ENCODE measurements at places on chromosomes 5 and 9.

DNA sequence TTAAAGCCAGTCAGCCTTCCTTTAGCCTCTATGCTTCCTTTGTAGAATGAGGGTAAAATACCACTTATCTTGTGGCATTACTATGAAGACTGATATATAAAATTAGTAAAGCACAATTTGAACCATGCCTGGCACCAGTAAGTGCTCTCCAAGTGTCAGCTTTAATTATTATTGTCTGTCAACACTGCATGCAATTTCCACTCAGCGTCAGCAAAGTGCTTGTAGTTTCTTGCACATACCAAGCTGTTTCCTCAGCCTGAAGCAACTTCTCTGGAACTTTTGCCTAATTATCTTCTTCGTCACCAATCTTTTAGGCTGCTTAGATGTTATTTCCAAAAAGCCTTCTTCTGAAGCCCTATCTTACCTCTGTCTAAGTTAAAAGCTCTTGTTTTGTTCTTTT, 177.3 kb downstream of the CDC42SE2 start:
- no peak for DNase-seq

DNA sequence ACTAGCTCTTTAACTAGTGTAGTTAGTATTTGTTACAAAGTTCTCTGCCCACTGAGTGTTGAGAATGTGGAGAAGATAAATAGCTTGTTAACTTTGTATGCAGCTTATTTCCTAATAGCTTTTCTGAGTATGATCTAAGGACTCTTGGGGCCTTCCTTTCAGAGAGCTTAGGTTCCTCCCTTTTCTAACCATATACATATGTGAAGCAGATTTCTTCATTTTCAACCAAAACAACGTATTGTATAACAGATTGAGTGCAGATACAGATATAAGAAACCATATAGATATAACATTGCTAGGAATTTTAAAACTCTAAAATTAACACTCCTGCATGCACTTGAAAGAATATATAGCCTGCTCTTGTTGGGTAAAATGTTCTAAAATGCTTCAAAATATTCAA, 70.4 kb downstream of the SCAMP1 start:
- no peak for DNase-seq

GRCh38 chr9:69380811-69381210, 55.8 kb downstream of the ENTREP1 start:
- no peak for DNase-seq

DNA sequence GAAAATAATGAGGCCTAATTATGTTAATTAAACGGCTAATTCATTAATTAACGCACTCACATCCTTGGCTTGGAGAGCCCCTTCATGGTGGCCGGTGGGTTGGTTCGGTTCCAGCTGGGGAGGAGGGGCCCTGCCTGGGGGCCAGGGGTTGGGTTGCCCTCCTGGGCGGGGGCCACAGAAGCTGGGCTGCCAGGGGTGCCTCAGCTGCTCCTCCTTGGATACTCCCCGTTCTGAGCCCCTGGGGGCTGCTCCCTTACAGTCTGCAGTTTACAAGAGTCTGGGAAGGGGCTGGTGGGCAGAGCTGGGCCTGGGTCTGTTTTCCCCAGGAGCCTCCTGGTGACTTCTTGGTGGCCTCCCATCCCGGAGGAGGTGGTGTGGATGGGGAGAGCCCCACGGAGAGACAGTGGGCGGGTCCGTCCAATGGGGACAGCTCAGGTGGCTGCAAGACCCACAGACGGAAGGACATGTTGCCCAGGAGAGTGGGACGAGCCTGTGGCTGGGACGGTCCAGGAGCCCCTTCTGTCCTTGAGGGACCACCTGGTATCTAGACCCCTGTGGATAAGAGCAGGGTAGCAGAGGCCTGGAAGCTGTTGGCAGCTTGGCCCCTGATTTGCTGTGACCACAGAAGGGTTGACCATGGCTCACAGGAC, 277.5 kb downstream of the PBX3 start:
- DNase-seq, result no peak

GRCh38 chr5:114206640-114207039, 155.2 kb upstream of the KCNN2 start:
- no peak for DNase-seq

- DNase-seq, result no peak
Observed at GRCh38 chr9:111149018-111149759, 110.9 kb upstream of the LPAR1 start.

DNA sequence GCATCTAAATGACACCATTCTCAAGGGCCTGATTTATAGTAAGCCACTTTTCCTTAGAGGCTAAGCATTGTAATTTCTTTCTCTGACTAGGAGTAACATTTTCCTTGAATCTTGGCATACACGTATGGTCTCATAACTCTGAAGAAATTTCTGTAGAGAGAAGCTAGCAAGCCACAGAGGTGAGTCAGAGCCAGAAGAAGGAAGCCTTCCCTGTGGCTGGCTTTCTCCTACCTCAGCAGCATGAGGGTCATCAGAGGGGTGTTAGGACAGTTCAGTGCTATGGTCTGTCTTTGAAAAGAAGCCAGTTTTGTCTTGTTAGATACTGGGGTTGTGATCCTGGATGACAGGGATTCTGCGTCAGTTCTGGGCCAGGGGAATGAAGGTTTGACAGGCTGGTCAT, 3.2 kb downstream of the SNX30 start:
- no peak for DNase-seq

DNA sequence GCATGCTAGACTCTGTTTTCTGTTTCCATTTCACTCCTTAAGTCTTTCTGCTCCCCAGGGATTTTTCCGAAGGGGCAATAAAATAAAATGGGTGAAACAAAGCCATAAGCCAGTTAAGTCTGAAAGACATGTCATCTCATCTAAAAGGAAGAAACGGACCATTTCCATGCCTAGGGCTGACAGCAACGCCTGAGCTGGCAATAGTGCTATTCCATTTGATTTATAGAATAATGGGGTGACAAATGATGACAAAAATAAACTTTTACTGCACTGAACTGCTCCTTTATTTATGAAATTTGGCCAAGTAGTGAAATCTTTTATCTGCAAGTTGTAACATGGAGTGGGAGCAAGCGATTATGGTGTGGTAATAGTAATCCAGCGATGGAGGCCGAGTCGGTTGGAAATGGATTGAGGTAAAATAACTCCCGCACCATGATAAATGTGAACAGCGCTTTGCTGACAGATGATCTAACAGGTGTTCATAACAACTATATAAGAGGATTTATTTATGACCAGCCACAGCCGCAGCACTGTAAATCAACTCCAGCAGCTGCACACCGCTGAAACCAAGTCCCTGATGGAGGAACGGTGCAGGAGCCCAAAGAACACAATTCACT, 219.8 kb upstream of the TBCA start:
- no peak for DNase-seq

- DNase-seq, result no peak
Observed at GRCh38 chr5:2996248-2996647, 244.8 kb upstream of the IRX2 start.

- DNase-seq, result no peak
Observed at GRCh38 chr9:106983346-106983745, 120.4 kb downstream of the ZNF462 start.

DNA sequence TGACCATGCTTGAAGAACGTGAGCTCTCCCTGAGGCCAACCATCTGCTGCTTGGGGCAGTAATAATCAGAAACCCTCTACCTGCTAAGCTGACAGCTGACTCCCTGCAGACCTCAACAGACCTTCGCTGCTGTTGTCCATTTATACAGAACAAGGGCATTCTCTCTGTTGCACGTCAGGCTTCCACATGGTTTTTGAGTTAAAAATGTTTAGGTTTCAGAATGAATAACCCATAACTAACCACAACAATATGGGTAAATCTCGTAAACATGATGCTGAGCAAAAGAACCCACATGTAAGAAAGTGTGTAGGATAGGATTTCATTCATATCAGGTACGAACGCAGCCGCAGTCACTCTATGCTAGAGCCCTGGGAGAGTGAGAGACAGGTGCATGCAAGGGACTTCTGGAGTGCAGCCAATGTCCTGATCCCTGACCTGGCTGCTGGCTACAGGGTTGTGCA, 348.5 kb downstream of the MED10 start:
- DNase-seq, result no peak

GRCh38 chr9:134683714-134684374, 42.2 kb downstream of the COL5A1 start:
- DNase-seq, result no peak

DNA sequence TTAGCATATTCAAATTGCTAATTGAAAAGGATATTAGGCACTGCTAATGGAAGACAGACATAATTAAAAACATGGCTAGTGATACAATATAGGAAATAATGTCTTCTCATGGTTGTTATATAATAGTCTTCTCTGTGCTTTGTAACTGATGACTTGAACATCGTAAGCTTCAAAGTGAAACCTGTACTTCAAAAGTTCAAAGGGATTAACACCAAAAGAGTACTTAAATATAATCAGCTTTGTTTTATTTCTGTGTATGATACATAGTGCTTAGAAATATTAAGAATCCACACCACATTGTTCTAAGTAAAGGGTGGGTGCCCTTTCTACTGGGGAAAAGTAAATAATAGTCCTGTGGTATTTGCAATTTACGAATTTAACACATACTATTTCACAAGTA, 75.4 kb upstream of the ITGA1 start:
- DNase-seq, result no peak

DNA sequence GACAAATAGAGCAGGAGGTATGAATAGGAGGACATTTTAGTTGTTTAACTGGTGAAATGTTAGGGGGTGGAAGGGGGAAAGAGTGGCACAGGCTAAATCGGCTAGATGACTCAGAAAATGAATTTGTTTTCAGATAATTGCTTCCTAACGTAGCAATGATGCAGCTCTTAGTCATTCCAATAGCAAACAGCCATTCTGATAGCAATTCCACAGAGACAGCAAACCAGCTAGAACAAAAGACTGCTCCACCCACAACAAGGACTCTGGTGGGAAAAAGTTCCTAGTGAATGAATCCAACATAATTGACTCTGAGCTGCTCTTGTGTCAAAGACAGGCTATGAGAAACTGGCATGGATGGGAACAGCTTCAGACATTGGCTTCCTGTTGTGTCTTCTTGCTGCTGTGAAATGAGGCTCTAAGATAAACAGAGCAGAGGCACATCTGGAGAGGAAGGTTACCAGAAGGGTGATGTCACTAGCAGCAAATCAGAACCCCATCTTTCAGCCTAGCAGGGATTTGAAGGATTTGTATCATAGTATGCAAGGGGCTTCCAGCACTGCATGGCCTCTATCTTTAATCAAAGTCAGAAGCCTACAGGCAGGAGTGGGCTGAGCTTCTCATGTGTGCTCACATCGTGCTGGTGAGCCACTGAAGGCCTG, 28.1 kb upstream of the F2RL1 start:
- no peak for DNase-seq

- DNase-seq, result no peak
Observed at GRCh38 chr5:172172912-172173563, 15.0 kb downstream of the STK10 start.

GRCh38 chr5:98064118-98064685, 709.3 kb upstream of the RGMB start:
- no peak for DNase-seq

- no peak for DNase-seq
Observed at GRCh38 chr9:109455391-109455790, 42.7 kb downstream of the PTPN3 start.

GRCh38 chr5:171419688-171420430, 412 bp downstream of the FGF18 start:
- DNase-seq, result peak; percentile 24

DNA sequence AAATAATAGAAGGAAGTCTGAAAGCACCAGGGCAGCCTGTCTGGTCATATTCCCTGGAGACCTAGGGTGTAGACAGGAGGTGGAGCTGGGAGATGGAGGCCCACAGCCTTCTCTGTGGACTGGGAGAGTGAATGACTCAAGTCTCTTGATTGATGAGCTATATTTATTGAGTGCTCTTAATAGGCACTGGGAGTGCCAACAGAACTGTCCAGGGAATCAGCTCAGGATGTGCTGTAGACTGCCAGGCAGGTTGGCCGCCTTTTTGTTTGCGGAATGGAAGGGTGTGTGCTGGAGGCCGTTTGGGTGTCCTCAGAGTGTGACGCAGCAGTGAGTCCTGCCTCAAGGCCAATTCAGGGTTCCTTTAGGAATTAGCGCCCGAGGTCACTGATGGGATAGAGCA, 33.4 kb upstream of the POMT1 start:
- DNase-seq, result no peak

- DNase-seq, result no peak
Observed at GRCh38 chr5:179870403-179870903, 11.8 kb upstream of the MRNIP start.

DNA sequence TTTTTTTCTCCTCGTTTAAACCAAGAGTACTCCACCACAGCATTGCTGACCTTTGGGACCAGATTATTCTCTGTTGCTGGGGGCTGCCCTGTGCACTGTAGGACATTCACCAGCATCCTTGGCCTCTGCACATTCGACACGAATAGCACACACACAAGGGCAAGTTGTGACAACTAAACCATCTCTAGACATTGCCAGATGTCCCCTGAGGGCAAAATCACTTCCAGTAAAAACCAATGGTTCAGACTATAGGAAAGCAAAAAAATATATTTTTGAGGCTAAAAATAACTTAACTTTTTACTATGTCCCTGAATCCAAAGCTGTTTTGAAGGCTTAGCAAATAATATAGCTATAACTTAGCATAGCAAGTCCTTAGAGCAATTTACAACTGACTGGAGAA, 65.9 kb downstream of the SEMA5A start:
- no peak for DNase-seq

GRCh38 chr9:6549106-6549800, 96.3 kb downstream of the GLDC start:
- no peak for DNase-seq

DNA sequence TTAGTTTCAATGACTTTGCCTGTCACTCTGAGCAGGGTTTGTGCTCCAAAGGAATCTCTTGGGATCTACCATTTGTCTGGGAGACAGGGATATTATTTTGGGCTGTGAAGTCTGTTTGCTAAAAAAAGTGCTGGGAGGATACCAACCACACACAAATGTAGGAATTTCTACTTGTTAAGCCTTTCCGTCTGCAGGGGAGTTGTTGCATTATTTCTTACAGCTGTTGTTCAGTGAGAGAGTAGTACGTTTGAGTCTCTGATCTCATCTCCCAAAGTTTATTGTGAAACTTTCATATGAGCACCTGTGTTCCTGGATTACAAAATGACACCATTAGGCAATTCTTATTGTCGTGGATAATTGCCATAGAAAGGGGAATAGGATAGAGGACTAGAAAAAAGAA, 78.3 kb upstream of the SEMA6A start:
- DNase-seq, result no peak

GRCh38 chr5:8446179-8446578, 577.2 kb downstream of the MTRR start:
- DNase-seq, result no peak

GRCh38 chr5:137618476-137618875, 117.4 kb downstream of the KLHL3 start:
- no peak for DNase-seq

DNA sequence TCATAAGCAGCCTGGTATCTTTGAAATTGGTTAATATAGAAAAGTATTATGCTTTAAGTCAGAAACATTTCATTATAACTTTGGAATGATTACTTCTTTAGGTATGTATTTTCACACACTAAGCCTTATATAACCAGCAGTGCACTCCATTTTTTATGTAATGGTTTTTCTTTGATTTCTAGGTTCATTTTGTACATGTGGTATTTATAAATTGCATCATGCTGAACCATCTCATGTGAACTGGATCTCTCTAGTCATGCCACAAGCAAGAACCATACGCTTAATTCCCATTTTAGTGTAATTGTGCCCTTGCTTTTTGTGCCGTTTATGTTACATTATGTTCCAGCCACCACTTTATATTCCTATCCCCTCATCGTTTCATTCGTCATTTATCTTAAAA, 38.6 kb upstream of the SRP19 start:
- no peak for DNase-seq

- DNase-seq, result no peak
Observed at GRCh38 chr5:1343315-1343751, 1.6 kb downstream of the CLPTM1L start.

Data from stimulated activated CD4-positive, alpha-beta T cell treated with anti-CD3 and anti-CD28 coated beads, TNF-alpha, amount 100 ng/mL, for 1 hour (primary cell).